ENCODE measurements at places on chromosomes 16 and 17.

DNA sequence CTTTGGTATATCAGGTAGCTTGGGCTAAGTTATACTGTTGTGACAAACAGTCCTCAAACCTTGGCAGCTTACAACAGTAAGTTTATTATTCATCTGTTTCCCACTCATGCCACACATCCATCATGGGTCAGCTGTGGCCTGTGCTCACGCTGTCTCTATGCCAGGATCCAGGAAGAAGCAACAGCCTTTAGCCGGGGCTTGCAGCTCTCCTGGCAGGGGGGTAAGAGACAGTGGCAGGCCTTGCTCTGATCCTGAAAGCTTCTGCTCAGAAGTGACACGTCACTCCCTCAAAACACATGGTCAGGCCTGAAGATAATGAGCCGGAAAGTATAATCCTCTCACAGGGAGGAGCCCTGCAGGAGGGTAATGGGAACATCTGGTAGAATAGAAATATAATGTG lies 377.6 kb downstream of the CPPED1 start:
- DNase-seq = no peak

DNA sequence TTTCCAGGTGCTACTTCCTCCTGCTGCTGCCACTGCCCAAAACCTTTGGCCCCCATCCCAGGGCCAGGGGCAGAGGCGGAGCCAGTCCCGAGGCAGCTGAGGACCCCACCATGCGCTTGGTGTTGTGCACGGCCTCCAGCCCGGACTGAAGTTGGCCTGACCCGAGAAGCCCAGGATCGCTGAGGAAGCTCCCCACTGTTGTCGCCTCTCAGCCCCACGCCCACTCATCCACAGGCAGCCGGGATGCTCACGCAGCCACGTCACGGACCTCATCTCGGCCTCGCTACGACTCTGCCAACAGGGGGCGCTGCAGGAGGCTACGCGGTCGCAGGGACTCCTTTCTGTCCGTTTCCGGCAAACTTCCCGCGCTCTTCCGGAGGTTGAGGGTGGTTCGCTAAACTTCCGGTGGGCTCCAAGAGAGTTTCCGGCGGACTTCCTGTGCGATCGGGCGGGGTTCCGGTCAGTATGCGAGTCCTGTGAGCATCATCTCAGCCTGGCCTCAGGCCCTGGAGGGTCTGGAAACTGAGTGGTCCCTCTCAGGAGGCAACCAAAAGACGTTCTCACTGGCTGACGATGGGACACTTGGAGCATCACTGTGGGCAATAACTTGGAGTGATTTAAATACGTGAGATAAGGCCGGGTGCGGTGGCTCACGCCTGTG lies 12.4 kb downstream of the ZG16B start:
- DNase-seq = no peak

GRCh38 chr17:65514541-65514940 lies 46.9 kb downstream of the AXIN2 start:
- no peak for DNase-seq

DNA sequence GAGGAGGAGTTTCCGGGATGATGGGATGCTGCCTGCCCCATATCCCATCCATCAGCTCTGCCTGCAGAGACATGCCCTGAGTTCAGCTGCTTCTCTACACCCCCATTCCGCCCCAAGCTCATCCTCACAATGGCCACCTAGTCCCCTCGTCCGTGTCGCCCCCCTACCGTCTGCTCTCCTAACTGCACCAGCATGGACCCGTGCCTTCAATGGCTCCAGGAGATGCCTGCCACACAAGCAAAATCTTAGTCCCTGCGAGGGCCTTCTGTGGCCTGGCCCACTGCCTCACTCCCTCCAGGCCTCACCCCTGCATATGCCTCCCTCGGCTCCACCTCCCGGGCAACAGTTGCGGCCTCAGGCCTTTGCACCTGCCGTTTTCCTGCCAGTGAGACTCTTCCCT lies 1.8 kb upstream of the TELO2 start:
- DNase-seq = no peak

DNA sequence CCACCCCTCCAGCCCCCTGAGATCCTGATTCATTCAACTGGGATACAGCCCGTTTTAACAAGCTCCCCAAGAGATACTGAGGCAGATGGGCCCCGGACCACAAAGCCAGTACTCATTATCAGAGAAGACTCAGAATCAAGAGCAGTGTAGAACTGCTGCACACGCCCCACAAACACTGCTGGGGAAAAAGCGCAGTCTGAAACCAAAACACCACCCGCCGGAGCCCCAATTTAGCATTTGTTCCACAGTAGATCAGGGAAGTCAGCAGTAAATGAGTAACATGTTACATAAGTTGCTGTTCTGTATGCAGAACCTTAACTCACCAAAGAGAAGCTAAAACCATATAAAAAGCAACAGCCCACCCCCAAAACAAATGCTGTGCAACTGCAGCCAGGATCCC lies 123.6 kb downstream of the CDYL2 start:
- no peak for DNase-seq

DNA sequence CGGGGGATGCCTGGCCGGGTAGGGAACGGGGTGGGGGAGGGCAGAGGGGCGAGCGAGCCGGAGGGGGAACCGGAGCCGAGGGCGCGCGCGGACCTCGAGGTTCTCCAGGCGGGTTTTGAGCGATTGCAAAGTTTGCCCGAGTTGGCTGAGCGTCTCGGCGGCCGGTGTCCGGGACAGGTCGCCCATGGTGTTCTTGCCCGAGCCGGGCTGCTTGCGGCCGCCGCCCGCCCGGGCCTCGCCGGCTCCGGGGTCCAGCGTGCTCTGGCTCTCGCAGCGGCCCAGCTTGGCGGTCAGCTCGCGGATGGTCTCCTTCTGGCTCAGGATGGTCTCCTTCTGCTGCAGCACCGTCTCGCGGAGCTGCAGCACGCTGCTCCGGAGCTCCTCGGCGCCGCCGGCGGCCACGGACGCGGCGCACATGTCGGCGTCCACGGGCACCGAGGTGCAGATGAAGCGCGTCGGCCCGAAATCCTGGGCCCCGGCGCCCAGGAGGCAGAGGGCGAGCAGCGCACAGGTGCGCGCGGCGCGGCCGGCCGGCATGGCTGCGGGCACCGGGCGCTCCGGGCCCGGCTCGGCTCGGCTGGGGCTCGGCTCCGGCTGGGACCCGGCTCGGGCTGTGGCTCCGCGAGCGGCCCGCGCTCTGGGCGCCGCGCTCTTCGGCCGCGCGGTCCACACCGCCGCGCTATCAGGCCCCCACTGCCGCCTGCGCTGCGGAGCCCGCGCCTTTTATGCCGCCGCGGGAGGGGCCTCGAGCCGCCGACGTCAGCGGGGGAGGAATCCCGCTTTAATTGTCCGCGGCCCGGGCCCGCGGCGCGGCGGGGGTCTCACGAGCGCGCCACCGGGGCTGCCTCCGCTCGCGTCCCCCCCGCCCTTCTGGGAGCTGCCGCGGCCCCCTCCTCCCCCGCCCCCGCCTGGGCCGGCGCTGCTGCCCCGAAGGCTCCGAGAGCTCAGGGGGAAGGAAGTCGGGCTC lies at the start of gene NPTX1:
Gene NPTX1, minus strand, starts transcription at position 698 of the 967 bp plus-strand sequence. Its CDS starts 161 bp downstream, at position 537.
- DNase-seq = peak; percentile 62

DNA sequence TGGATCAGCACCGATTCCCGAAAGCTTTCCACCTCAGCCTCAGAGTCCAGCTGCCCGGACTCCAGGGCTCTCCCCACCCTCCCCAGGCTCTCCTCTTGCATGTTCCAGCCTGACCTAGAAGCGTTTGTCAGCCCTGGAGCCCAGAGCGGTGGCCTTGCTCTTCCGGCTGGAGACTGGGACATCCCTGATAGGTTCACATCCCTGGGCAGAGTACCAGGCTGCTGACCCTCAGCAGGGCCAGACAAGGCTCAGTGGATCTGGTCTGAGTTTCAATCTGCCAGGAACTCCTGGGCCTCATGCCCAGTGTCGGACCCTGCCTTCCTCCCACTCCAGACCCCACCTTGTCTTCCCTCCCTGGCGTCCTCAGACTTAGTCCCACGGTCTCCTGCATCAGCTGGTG lies 15.0 kb downstream of the CD300LG start:
- no peak for DNase-seq

DNA sequence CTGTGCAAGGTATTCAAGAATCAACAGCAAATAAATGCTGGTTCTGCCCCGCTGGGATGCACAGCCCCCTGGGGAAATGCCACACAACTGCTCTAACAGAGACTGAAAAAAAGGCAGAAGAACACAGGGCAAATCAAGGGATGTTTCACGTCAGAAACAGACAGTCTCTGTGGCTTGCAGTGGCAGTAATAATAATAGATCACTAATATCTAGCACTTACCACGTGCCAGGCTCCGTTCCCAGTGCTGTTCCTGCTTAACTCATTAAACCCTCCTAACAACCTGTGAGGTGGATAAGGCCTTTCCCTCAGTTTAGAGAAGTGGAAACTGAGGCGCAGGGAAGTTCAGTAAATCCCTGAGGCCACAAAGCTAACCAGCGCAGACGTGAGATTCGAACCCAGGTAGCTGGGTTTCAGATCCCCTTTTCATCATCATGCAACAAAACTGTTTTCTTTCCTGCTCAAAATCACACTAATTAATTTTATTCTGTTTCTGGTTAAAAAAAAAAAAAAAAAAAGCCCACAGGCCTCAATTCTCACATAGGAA lies 36.7 kb downstream of the ARHGAP17 start:
- DNase-seq = no peak

- no peak for DNase-seq
Observed at GRCh38 chr17:53012364-53012763, 810.4 kb upstream of the KIF2B start.

GRCh38 chr17:41429667-41430066 lies 5.3 kb upstream of the KRT37 start:
- no peak for DNase-seq

DNA sequence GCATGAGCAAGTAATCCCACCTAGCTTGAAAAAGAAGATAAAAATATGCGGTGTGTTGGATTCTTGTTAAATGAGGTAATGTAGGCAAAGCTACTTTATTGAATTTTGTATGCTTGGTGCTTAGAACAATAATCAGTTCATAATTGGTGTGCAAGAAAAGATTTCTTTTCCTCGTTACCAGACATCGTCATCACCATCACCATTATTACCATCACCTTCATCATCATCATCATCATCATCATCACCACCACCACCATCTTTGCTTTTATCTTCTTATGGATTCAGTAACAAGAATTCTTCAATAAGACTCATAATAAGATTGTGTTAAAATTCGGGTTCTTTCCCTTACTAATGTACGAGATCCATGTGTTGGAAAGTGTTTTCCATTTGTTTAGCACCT lies 173.7 kb downstream of the RBFOX1 start:
- no peak for DNase-seq

GRCh38 chr16:67872631-67873434 lies at the start of gene EDC4:
TSS of gene EDC4 (plus strand) at chr16:67873052. CDS start at chr16:67873262, 210 bp downstream.
- DNase-seq = peak; percentile 76

DNA sequence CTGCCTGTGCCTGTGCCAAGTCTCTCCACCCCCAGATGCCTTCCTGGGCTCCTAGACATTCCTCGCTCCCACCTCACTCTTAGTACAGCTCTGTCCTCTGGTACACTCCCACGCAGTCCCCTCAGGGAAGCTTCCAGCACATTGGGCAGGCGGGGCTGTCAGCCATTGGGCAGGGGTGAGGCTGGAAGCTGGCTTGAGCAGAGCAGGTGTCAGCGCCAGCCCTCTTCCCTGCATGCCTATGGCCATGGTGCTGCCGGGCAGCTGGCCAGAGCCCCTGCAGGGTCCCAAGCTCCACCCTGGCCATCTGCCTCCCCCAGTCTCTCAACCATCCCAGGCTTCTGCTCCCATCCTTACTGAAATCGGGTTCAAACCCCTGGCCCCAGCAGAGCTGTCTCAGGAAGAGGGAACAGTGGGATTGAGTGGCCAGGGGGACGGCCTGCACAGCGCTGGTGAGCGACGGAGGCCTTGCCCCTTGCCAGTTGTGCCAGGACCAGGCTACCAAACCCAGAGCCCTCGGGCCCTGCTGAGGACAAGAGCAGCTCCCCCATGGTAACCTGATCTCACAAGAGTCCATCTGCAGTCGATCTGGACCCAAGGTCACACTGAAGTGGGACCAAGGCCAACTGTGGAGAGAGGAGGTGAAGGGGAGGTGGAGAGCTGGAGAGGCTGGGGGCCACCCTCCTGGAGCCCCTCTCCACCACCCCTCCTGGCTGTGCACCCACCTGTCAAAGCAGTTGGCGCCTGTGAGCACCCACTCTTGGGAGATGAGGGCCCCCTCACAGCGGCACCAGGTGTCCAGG lies 2.4 kb upstream of the B9D1 start:
- no peak for DNase-seq

DNA sequence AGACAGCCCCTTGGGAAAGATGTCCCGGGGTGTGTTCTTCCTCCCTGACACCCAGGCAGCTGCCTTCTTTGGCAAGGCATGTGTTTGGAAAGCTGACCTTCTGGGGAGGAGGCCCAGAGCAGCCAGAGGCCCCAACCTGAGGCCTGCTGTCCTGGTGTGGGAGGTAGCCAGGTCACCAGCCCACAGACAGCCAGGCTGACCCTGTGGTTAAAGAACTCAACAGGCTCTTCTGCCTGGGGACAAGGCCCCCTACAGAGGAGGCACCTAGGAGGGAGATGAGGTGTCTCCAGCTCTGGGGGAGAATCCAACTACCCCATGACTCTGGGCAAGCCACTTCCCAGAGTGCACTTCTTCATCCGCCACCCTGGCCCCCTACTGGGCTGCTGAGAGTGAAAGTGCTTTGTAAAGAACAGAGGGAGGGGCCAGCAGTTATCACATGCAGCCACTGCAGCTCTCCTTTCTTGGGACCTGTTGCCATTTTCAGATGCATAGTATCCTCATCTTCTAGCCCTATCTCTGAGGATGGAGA lies 13.1 kb upstream of the SREBF1 start:
- no peak for DNase-seq

GRCh38 chr16:49733313-49734009 lies 122.5 kb downstream of the ZNF423 start:
- no peak for DNase-seq

DNA sequence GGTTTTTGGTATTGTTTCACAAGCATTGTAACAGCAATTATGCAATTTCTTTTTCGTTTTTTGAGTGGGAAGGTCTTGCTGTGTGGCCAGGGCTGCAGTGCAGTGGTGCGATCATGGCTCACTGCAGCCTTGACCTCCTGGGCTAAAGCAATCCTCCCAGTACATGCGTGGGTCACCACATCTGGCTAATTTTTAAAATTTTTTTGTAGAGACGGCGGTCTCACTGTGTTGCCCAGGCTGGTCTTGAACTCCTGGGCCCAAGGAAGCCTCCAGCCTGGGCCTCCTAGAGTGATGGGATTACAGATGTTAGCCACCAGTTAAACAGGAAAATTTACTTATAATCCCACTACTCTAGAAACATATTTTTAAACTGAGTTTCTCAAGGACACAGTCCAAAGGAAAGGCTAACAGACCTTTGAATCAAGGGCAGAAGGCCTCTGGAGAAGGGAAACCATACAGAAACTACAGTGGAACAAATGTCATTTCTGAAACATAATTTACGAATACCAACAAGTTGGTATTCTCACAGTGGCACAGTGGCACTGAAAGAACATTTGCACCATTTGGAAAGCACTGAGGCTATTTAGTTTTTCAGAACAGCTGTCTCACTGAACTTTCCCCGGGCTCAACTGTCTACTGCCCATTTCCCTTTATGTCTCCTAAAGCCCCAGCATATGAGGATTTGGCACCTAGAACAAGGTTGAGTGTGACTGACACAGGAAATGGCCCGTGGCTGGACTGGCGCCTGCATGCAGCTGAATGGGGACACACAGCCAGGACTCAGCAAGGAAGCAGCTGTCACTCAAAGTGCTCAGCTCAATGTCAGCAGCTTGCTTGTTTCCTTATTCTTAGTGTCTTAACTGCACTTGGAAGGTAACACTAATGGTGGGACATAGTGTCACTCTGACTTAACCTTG lies 2.8 kb upstream of the PRKAR1A start:
- no peak for DNase-seq

GRCh38 chr16:88941913-88942909 lies 34.8 kb downstream of the CBFA2T3 start:
- DNase-seq = no peak

- no peak for DNase-seq
Observed at GRCh38 chr16:62130101-62130500, 93.9 kb upstream of the CDH8 start.

GRCh38 chr17:2393954-2394749 lies 6.7 kb downstream of the MNT start:
- no peak for DNase-seq

All from mesothelial cell of epicardium (in vitro differentiated cells).